GM10248 (cell line): ENCODE measurements at places on chromosomes 3 and 15.

DNA sequence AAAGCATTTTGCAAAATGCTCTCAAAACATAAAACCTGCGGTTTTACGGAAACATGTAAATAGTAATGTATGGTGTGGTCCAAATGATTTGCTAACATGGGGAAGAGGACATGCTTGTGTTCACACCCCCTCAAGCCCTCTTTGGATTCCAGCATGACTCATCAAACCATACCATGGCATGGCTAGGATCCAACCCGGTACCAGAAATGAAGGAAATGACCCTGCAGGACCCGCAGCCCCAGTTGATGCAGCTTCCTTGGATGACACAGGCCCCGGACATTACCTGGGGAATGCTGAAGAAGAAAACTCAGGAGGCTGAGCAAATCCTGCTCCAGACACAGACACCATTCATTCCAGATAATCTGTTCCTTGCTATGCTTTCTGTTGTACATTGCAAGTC lies 222.9 kb downstream of the DTWD1 start:
- no peak for DNase-seq

GRCh38 chr15:48631176-48631770 lies 14.2 kb downstream of the FBN1 start:
- no peak for DNase-seq

DNA sequence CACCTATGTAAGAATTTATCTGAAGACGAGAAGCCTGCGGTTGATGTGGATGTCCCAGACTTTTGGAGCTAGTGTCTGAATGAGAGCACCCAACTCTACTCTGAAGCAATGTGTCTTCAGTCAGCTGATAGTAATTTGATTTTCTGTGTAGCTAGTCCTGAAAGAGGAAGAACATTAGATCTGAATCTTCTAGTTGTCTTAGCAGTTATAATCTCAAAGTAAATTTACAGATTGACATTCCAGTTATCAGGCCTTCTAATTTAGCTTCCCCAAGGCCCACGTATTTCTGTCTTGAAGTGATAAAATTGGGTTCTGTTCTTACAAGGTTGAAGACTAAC lies 1.5 kb downstream of the TCAIM start:
- no peak for DNase-seq

DNA sequence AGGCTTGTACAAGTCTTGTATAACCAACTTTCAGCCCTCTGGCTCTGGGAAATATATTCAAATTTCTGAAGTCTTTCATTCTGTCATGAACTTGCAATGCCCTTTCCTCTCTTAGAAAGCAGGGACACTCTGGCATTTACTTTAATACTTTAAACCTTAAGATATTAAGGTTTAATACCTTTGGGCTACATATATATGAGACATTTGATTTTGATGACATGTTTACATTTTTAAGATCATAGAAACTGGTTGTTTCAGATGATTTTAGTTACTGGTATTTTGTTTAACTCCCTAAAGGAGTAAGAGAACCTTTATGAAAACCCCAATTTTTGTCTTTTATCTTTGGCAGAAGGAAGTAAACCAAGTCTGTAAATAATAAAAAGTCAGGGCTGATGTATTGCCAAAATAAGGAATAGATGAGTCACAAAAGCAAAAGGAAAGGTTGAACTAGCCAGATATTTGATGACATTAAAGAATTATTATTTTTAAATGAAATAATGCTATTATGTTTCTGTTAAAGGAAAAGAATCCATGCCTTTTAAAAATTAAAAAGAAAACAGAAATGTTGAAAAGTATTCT lies 579.0 kb upstream of the CBLB start:
- DNase-seq = no peak
